ENCODE measurements at places on chromosomes 16 and 17.
A peak's percentile ranks its signal among the peaks of the same experiment; 100 is the strongest.

DNA sequence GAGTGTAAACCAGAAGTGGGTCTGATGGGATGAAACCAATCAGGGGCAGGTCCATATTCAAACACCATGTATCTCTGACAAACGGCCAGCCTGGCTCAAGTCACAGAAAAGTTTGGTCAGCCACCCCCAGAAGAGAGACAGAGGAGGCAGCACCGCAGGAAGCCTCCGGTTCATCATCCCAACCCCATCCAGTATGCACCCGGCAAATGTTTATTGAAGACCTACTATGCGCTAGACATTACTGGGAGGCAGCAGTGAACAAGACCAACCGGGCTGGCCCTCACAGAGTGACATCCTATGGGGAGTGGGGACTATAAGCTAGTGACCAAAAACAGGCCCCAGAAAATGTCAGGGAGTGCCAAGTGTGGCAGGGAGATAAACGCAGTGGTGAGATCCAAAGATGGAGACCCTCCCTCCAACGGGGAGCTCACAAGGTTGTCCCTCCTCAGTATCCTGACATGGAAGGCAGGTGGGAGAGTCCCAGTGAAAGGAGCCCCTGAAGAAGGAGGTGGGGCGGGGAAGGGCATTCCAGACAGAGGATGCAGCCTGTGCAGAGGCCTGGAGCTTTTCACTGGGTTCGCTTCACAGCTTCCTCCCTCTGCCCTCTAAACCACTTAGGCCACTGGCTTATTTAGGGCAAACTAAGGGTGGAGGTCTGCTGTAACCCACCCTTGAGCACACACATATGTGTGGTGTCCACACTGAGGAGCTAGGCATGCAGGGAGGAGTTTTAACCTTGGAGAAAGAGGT lies 2.0 kb downstream of the GSG1L start:
- no peak for DNase-seq

DNA sequence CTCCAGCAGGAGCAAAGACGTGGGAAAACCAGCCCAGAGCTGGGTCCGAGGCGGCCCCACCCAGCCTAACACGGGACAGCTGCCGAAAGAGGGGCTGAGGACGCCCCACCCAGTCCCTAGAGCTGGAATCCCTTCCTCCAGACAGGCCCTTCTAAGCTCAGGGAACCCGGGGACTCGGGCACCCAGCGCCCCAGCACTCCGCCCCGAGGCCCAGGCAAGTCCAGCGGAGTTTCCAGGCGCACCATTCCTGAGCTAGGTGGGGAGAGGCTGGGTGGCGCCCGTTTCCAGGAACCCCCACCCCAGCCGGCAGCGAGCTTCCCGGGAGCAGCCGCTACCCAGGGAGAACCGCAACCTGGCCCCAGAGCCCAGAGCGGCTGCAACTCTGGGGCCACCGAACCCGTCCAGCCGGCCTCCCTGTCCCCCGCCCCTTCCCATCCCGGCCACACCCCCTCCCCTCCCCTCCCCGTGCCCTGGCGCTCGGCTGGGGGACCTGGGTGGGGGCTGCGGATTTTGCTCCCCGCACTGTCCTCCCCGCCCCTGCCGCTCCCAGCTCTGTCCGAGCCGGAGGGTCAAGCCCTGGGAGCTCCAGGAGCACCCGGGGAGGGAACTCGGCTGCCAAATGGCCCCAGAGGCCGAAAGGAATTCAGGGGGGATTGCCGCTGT lies 536 bp downstream of the TMC6 start:
- peak; percentile 42 for DNase-seq

- DNase-seq, result no peak
These were observed 22.9 kb downstream of the TOP3A start for GRCh38 chr17:18291718-18292540.

- no peak for DNase-seq
These were observed 2.7 kb downstream of the C1QTNF1 start for GRCh38 chr17:79026376-79027273.

GRCh38 chr17:42667088-42667951 lies 8.2 kb downstream of the TUBG2 start:
- DNase-seq, result no peak

DNA sequence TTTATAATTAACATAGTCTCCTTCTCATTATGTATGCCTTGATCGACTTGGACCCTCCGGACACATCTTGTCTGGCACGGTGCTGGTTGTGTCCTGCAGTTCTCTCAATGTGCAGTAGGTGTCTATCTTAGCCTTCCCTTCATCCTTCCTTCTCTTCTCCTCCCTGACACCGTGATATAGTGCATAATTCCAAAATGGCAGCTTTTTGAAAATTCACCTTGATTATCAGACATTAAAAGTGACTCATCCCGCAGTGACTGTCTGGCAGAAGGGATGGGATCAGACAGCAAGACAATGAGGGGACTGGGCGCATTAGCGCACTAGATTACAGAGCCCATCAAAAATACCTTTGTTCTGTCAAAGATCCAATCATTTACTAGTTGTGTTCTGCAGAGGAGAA lies 70.0 kb upstream of the PMFBP1 start:
- no peak for DNase-seq

GRCh38 chr17:34852614-34853013 lies 108.6 kb downstream of the CCT6B start:
- DNase-seq, result no peak

- DNase-seq, result no peak
These were observed 22.7 kb downstream of the MYO15B start for GRCh38 chr17:75610103-75610984.

DNA sequence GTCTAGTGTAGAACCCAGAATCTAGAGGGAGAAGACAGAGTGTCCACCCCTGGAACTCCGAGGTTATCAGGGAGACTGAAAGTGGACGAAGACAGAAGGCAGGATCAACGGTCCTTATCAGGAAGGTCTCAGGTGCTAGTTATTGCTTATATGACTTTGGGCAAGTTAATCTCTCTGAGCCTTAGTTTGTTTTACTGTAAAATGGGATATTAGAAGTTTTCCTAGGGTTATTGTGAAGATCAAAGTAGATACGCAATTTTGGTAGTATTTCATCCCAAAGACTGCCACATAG lies 1.2 kb downstream of the RNF167 start:
- no peak for DNase-seq

DNA sequence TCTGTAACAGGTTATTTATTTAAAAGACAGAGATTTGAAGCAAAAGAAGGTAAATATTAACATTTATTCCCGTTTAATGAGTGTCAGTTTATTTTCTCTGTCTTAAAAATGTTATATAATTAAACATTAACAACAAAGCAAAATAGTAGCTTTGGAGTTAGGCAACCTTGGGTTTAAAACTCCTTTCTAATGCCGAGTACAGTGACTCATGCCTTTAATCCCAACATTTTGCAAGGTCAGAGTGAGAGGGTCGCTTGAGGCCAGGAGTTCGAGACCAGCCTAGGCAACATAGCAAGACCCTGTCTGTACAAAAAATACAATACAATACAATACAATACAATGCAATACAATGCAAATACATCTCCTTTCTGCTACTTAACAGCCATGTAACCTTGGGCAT lies 128.7 kb downstream of the CHD9 start:
- DNase-seq, result no peak

GRCh38 chr17:5019475-5019956 lies 15.7 kb downstream of the SLC52A1 start:
- peak; percentile 11 for DNase-seq

DNA sequence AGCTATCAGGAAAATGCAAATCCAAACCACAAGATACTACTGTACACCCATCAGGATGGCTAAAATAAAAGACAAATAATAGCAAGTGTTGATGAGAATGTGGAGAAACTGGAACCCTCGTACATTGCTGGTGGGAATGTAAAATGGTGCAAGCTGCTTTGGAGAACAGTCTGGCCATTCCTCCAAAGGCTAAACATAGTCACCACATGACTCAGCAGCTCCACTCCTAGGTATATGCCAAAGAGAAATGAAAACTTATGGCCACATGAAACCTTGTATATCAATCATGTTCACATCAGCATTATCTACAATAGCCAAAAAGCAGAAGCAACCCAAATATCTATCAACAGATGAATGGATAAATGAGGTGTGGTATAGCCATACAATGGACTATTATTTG lies 28.5 kb downstream of the VAC14 start:
- no peak for DNase-seq

DNA sequence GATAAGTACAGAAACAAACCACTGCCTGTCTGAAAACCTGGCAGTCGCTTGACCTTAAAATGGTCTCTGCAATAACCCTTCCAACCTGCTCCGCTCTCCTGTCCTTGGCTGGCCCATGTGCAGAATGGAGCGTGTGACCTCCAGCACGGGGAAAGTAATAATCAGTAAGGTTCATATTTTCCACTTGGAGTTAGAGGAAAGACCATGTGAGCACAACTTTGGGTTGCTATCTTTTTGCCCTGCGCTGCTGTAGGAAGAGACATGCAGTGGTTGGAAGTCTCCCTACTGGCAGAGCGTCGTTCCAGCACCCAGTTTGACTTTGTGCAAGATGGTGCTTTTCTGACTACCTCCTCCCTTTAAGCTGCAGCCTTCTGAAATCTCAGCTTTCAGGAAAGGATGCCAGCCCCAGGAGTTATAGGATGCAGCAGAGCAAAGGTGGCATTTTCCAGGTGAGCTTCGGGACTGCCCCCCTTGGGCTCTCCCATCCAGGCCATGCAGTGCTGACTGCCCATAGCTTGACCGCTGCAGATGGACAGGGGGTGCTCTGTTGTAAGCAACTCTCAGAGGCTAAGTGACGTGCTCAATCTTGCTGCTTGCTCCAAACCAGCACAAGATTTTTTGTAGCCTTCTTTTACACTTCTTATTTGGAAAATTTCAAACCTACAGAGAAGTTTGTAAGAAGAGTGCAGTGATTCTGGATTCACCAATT lies 110.7 kb upstream of the NOL11 start:
- no peak for DNase-seq

GRCh38 chr16:47079860-47080259 lies 63.9 kb downstream of the NETO2 start:
- DNase-seq, result no peak

GRCh38 chr16:54933281-54934011 lies 2.8 kb downstream of the IRX5 start:
- no peak for DNase-seq

DNA sequence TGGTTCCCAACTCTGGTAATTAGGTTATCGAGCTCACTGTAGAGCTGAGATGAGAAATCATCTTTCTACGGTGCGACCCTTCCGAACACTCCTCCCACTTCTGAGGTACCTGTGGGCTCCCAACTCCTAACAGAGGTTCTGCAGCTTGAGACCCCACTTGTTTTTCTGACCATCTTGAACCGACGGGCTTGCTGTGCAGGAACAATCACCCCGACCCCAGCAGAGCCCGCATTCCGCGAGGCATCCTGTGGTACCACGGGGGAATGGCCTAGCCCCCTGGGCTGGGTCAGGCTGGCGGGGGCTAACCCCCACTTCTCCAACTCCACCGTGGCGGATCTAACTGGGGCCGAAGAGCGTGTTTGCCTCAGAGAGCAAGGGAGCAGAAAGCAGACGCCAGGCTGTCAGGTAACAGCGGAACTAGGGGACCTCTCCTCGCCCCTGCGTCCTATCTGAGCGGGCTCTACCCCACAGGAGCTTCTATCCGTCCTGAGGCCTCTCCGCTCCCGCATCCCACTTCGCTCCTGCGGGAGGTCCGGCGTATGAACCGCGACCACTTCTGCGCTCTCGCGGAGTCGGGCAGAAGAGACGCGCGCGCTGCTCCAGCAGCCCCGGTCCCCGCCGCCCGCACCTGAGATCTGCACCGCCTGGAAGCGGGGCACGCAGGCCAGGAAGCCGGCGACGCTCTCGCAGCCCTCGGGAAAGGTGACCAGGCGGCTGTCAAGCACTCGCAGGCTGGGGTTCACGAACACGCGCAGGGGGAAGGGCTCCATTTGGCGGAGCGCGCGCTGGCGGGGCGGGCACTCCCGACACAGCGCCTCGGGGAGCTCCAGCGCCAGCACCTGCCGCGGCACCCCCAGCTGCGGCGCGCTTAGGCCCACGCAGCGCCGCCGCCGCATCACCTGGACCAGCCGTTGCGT lies 761 bp downstream of the PDF start:
- DNase-seq, result no peak

DNA sequence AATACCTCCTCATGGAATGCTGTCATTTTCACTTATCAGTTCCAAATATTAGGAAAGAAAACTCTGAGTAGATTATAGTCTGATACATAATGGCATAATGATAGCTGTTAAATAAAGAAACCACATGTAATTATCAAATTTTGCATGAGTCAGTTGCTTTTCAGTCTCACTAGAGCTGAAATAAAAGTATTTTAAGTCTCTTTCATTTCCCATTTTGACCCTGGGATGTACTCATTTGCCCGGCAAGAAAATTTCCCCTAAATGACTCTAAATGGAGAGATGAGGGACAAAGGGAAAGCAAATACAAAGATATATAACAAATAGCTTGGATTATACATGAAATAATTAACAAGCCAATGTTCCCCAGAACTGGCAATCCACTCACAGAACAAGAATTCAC lies 47.9 kb upstream of the CPHXL start:
- DNase-seq, result no peak

- peak; percentile 73 for DNase-seq
These were observed 6.1 kb upstream of the ITGAM start for GRCh38 chr16:31253642-31254045.

DNA sequence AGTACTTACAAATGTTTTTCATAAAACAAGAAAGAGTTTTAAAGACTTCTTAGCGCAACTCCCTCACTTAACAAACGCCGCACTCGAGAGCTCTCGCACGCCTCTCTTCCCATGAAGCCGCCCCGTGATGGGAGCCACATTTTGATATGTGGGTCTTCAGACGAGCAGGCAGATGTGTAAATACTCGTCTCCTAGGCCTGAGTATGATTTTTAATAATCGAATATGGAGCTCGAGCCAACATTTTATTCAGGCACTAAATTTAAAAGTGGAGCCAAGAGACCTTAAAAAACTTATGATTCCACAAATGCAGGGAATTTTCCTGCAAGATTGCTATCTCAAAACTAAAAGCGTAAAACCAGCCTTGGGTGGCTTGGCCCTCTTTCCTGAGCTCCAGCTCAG lies 55.4 kb downstream of the IRX6 start:
- DNase-seq, result no peak

GRCh38 chr17:44385287-44386181 lies 3.9 kb downstream of the ITGA2B start:
- no peak for DNase-seq

DNA sequence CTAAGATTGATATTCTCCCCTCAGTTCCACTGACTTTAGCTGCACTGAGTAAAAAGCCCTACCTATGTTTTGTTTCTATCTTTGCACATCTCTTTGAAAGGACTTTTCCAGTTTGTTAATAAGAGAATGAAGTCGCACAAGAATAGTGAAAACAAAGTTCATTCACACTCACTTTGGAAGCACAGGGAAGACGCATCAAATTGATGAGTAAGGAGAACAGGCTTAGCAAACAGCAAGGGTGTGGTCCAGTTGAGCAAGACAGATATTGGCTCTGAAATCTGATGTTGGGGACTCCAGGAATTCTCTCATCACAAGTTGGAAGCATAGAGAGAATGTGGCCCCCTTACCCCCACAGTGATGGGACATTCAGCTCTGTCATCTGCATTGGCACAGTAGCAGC lies 221.3 kb downstream of the CDH11 start:
- DNase-seq, result no peak

DNA sequence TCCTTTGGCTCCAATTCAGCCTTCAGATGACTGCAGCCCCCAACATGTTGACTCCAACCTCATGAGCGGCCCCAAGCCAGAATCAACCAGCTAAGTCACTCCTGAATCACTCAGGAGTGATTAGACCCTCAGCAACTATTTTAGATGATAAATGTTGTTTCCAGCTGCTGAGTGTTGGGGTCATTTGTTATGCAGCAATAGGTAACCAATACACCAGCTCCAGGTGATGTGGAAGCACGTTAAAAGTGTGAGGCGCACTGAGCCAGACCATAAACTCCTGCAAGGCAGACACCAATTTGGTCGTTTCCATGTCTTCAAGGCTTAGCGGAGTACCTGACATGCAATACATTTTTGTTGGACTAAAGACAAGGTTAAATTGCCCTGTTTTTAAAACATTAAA lies 17.5 kb downstream of the COQ7 start:
- DNase-seq, result no peak
